ENCODE measurements at places on chromosomes 11 and 22.

DNA sequence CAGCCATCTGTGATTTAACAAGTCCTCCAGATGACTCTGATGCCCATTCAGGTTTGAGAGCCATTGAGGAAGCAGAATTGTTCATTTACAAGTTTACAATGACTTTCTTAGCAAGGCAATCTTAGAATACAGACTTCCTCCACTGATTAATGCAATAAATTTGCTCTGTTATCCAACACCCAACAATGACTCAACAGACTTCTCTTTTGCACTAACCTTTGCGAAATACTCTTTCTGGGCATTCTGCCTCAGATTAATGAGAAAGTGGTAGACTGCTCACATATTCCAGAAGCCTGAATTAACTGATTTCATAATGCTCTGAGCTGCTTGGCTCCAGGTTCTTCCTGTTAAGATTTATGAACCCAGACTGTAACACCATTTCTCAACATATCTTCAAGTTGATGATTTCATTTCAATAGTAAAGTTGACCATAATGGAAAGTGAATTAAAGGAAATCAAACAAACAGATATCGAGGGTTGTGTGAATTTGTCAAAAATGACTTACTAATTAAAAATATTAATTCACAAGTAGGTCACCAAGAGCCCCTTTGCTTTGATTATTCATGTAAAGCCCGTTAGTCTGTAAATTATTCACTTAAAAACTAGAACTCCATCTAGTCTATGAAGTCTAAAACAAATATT lies 70.5 kb upstream of the BLID start:
- no peak for DNase-seq
- no peaks in the 10 kb centered on the region for H3K27me3 ChIP-seq
- H3K4me1 ChIP-seq, result peaks cover 4% of the 10 kb centered on the region
- no peaks in the 10 kb centered on the region for H3K36me3 ChIP-seq

GRCh38 chr11:109612496-109612895 lies 190.5 kb downstream of the C11orf87 start:
- no peak for DNase-seq
- H3K27me3 ChIP-seq, result no peaks in the 10 kb centered on the region
- H3K27ac ChIP-seq, result no peak overlapping the region

DNA sequence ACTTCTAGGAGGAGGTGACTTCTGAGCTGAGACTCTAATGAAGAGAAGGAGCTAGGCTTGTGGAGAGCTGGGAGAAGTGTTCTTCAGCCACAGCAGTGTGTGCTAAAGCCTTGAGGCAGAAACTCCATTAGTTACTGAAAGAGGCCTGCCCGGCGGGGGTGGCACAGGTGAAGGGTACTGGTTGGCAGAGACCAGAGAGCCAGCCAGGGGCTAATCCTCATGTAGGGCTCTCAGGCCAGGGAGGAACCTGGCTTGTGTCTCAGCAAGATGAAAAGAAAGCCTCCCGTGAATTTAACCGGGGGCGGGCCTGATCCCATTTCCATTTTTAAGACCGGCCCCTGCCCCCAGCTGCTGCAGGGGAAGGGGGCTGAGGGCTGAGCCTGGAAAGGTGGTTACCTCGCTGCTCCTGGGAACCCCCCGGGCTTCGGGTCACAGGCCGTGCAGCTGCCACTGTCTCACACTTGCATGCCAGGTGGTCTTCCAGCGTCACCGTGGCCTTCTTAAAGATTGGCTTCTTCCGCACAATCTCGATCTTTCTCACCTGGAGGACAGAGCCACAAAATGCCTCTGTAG lies 15.0 kb downstream of the PDGFB start:
- no peaks in the 10 kb centered on the region for H3K27me3 ChIP-seq
- H3K36me3 ChIP-seq, result peaks cover 57% of the 10 kb centered on the region
- no peak overlapping the region for H3K4me3 ChIP-seq

DNA sequence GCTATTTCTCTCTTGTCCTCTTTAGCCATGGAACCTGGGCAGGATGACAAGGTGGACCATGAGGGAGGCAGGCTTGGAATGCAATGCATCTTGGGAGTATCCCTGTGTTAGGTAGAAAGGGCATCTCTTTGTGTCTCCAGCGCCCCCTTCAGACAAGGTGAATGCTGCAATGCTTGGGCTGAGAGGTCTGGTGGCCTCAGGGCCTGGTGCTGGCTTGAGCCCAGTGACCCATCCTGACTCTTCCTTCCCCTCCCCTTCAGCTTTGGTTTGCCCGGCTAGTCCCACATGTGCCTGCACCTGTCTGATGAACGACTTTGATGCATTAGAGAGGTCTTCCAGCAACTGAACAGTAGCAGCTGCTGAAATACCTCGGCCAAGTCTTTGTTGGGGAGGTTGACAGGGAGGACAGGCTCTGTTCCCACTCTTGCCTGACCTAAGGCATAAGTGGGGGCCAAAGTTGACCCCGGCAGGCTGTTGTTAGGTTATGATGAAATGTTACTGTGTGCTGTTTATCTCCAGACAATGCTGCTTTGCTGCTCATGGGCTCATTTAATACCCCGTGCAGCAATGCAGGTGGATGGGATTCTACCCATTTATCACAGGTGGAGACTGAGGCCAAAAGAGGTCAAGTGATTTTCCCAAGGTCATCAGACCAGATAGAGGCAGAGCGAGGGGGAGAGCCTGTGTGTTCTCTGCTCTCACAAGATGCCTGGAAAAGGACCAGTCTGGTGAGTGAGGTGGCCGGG lies 22.5 kb downstream of the MYO18B start:
- DNase-seq, result no peak
- H3K27me3 ChIP-seq, result no peaks in the 10 kb centered on the region
- no peak overlapping the region for H3K27ac ChIP-seq
- no peaks in the 10 kb centered on the region for H3K36me3 ChIP-seq
- no peaks in the 10 kb centered on the region for H3K4me1 ChIP-seq

DNA sequence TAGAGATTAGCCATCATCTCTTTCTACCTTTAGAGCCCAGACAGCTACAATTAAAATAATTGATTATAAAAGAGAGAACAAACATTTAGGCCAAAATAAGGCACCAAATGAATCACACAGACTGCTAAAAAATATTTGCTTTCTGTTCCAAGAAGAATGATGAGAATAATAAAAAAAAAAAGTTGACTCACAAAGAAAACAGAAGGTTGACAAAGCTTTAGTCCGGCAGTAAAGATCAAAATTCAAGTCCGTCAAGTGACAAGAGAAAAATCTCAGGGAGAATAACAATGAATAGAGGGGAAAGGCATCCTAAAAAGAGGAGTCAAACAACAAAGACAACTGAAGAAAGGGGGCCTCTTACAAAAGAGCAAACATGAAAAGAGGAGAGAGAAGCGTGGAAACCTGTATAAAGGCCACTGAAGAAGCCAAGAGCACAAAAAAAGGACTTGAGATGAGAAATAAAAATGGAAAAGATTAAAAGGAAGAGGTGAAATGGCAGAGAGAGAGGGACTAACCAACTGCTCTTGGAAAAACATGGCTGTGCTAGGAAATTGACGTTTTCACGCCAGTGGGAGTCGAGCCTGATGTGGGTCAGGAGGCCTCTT lies 910.2 kb downstream of the OPCML start:
- DNase-seq, result no peak
- no peaks in the 10 kb centered on the region for H3K36me3 ChIP-seq
- no peak overlapping the region for H3K27ac ChIP-seq
- H3K4me1 ChIP-seq, result no peaks in the 10 kb centered on the region
- no peaks in the 10 kb centered on the region for H3K27me3 ChIP-seq

- H3K27ac ChIP-seq, result no peak overlapping the region
- H3K4me1 ChIP-seq, result no peaks in the 10 kb centered on the region
- no peak overlapping the region for H3K4me3 ChIP-seq
- peak; percentile 72 for DNase-seq
- H3K36me3 ChIP-seq, result no peaks in the 10 kb centered on the region
Measured at GRCh38 chr11:18775492-18776292, 15.9 kb downstream of the PTPN5 start.

All from lower lobe of right lung (tissue), 2 donors.